ENCODE measurements at places on chromosomes 13 and 19.

DNA sequence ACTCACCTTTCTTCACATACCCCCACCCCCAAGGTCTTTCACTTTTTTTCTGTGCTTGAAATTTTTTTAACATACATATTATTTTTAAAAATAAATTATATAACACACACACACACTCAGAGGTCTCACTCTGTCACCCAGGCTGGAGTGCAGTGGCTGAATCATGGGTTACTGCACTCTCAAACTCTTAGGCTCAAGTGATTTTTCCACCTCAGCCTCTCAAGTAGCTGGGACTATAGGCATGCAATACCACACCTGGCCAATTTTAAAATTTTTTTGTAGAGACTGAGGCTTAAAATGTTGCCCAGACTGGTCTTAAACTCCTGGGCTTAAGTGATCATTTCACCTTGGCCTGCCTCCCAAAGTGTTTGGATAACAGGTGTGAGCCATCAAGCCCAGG, 32.9 kb upstream of the ZNF429 start:
- no peak for DNase-seq

DNA sequence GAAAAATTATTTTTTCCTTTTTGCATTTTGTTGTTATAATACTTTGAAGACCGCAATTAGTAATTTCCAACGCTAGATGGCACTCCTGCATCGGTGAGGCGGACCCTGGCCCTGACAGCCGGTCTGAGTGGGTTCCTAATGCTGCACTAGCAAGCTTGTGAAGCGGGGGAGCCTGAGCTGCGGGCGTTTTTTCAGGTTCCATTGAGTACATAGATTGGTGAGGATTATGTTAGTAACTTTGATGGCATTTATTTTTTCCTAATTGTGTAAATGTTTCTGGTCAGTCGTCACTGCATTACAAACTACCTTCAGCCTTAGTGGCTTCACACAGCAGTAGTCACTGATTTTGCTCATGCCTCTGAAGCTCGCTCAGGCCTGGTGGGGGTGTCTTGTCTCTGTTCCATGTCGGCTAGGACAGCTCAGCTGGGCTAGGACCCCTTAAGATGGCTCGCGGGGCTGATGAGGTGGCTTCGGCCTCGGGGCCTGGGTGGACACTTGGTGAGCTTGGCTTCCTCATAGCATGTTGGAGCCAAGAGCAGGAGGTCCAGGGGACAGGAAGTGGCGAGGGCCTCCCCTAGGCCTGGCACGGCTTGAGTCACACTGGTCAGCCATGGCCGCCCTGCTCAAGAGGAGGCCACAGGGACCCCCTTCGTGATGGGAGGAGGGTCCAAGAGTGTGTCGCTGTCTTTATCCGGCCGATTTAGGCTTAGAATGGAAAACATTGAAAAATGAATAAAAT, 25.0 kb downstream of the ERCC5 start:
- DNase-seq, result peak; percentile 54

GRCh38 chr13:113802090-113802531, 43.1 kb downstream of the TMEM255B start:
- DNase-seq, result peak; percentile 74

GRCh38 chr13:27219611-27220010, 31.7 kb upstream of the RPL21 start:
- DNase-seq, result no peak

GRCh38 chr19:43469160-43469480, 3.7 kb upstream of the LYPD3 start:
- DNase-seq, result no peak

DNA sequence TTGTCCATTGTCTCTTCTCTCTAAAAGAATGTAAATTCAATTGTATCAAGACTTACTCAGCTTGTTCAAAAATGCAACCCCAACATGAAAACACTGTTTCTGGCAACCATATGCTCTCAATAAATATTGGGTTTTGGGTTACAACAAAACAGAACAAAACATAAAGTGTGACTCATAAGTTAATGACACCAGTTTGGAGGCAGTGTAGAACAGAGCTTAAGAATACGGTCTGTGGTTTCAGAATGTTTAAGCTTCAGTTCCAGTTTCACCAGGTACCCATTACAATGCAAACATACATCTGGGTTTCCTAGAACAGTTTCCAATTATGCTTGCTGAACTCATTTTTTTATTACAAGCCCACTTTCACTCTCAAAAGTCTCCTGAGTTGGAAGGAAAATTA, 285.8 kb upstream of the PCDH9 start:
- DNase-seq, result peak; percentile 79

- no peak for DNase-seq
These were observed 88.8 kb downstream of the MBNL2 start for GRCh38 chr13:97310809-97311436.

DNA sequence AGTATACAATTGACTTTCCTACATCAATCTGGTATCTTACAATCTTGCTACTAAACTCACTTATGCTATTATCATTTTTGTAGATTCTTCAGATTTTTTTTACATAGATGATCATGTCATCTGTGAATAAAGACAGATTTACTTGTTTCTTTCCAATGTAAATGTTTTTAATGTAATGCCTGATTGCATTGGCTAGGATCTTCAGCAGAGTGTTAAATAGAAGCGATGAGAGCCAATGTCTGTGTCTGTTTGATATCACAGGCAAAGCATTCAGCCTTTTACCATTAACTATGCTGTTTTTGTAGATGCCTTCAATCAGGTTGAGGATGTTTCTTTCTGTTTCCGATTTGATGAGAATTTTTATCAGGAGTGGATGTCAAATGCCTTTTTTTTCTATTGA, 19.2 kb downstream of the SLAIN1 start:
- DNase-seq, result no peak

Data from fibroblast of skin of right quadriceps (primary cell).